ENCODE measurements at places on chromosomes 11 and 22. TPM values are rescaled to one million over a fixed set of nuclear protein-coding genes. Genes with fewer than 3 reads are reported as not detected.

DNA sequence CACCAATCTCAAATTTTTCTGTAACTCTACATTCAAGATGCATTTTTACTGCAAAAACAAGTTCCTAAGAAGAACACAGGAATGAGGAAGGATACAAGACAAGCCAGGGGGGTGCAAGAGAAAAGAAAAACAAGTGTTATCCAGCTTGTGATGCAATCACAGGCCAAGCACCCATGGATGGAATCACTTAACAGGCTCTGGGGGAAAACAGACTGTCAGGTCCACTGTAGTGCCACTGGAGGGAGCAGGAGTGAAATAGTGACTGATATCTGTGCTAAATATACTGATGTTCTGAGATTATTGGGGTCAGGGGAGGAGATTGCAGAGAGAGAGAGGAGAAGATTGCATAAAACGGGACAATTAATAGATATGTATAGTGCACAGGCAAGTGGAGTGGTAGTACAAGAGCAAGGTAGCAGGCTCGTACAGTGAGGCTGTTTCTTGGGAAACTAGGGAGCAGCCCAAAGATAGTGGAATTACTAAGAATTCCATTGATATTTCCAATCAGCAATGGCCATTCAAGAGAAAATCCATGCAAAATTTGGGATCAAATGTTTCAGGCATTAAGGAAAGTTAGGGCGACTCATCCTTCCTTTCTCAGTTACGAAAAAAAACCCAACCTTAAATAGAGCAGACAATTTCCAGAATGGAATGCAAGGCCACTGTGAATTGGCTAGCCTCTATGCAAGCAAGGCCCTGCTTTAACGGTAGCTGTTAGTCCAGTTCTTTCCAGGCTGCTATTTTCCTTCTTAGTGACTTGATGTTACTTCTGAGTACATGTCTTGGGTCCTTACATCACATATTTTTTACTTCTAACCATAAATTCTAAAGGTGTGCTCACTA, 52.2 kb upstream of the CEP126 start:
- DNase-seq, result peak; percentile 61

The NRXN2 gene
- total RNA-seq, result 0.43 TPM

The LDLRAD3 gene
- 28.6 TPM for total RNA-seq

The SLC6A5 gene
- total RNA-seq, result not detected

The MS4A3 gene
- not detected for total RNA-seq

The C11orf97 gene
- total RNA-seq, result not detected

The GLB1L2 gene
- total RNA-seq, result 0.48 TPM

- DNase-seq, result peak; percentile 79
Measured at GRCh38 chr11:63583357-63583677, 20.1 kb upstream of the PLAAT2 start.

DNA sequence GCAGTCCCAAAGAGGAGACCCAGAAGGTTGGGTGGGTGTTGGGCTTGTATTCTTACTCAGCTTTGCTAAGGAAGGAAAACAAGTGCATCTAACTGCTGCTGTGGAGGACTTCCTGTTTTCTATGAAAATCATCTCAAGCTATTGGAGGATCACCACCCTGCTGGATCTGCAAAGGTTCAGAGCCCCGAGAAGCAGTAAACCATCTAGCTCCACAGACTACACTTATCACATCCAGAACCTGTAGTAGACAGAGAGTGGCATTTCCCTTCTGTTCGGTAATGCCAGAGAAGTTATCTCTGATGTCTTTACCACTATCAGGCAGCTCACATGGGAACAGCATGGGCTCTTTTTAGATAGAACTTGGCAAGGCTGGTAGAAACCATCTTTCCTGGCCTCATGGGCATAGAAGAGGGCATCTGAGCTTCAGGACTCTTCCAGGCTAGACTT, 21.7 kb downstream of the KCNJ1 start:
- no peak for DNase-seq

- DNase-seq, result no peak
Measured at GRCh38 chr11:6928916-6929315, 2.7 kb downstream of the ZNF215 start.

GRCh38 chr22:48941033-48941902, 886.4 kb downstream of the BRD1 start:
- DNase-seq, result no peak

The SCGB2A2 gene
- not detected for total RNA-seq

The THOC5 gene
- total RNA-seq, result 115 TPM

- peak; percentile 34 for DNase-seq
Measured at GRCh38 chr11:8389029-8389996, 125.6 kb upstream of the LMO1 start.

GRCh38 chr11:15965562-15966250, 390.6 kb downstream of the SOX6 start:
- DNase-seq, result no peak

The APOA5 gene
- total RNA-seq, result not detected

DNA sequence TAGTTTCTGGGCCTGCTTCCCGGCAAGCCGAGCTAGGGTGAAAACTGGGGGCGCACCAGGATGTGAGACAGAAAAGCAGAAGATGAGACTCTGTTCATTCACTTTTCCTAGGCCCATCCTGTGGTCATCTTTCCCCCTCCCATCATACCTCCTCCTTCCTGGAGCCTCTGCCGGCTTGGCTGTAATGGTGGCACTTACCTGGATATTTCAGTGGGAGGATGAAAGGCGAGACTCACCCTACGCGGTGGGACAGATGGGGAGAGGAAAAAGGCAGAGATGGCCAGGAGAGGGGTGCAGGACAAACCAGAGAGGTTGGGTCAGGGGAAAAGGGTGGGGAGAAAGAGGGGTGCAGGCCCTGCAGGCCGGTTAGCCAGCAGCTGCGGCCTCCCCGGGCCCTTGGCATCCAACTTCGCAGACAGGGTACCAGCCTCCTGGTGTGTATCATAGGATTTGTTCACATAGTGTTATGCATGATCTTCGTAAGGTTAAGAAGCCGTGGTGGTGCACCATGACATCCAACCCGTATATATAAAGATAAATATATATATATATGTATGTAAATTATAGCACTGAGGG, 41.5 kb upstream of the NNMT start:
- no peak for DNase-seq

The MS4A1 gene
- not detected for total RNA-seq

DNA sequence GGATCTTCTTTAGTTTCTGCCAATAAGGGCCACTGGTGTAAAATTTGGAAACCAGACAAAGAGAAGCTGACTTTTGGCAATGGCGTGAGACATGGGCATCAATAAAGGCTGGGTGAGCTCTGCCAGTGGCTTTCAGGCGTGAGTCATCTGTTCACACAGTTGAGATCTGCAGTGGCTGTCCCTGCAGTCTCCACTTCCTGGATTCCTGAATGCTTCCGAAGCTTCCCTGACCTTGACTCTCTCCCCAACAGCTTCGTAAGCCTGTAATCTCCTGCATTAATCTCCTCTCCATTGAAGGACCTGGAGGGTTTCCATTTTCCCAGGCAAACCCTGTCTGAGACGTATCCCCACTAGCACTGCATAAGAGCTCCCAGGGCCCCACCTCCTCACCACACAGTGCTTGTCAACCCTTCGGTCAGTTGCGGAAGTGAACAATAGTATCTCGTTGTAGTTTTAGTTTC, 574.7 kb downstream of the TBC1D22A start:
- DNase-seq, result peak; percentile 36

The TCIRG1 gene
- 21.6 TPM for total RNA-seq

The GAS2L1 gene
- 9.1 TPM for total RNA-seq

- no peak for DNase-seq
Measured at GRCh38 chr11:129694966-129695365, 120.7 kb upstream of the TMEM45B start.

- no peak for DNase-seq
Measured at GRCh38 chr11:25423436-25424199, 908.3 kb upstream of the ANO3 start.

DNA sequence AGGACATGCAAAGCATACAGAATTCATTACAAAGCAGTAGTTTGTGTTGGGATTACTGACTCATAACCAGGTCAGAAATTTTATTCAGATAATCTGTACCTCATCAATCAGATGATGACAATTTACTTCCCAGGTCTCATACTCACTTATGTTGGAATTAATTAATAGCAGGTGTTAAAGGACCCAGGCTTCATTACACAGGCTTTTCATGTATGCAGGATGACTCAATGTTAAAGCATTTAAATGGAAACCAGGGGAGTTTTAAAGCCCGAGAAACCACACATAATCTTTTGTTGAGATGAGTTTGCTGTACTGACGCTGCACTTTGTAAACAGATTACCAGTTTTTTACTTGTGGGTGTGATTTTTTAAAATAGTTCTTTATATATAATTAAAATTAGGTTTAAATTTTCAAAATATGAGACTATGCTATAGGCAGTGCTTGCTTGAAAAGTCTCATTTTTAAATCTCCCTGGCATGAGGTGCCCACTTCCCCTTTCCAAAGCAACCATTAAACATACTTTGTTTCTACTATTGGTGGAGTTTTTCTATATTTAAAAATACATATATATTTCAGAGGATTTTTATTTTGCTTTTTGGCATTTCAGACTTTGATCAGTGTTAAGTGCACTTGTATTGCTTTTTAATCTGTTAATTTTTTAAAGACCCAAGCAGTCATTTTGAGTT, 41.0 kb downstream of the CEP57 start:
- no peak for DNase-seq

The ACR gene
- not detected for total RNA-seq

DNA sequence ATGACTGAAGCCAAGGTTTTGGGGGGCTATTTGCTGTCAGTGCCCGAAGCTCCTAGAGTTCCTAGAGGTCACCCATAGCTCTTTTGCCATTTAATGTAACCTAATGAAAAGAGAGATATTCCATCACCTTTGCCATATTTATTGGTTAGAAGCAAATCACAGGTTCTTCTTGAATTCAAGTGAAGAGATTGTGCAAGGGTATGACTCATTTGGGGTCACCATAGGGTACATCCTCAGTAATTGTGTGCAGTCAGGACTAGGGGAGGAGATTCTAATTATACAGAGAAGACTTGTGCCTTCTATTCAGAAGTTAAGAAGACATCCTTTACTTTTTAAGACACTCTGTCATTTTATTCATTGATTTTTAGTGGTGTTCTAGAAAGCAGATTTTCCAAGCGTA, 6.9 kb upstream of the PRAME start:
- DNase-seq, result no peak

DNA sequence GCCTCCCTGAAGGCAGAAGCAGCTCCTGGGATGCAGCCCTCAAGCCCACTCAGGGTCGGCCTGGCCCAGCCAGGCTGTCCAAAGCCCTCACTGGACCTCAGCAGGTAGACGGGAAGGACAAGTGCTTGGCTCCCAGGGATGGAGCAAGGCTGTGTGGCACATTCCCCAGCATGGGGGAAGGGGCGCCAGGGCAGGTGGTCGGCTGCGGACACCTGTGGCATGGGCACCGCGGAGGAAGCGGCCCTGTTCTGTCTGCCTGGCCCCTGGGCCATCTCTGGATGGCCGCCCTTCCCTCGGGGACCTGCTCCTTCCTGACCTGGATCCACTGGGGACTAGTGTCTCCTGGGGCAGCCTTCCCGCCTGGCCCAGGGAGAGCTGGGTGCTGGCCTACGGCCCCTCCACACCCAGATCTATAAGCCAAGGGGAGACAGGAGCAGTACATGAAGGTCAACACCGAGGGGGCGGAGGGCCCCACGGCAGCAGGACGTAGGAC, 26.0 kb downstream of the CHID1 start:
- DNase-seq, result no peak

The SLC37A2 gene
- 184 TPM for total RNA-seq

DNA sequence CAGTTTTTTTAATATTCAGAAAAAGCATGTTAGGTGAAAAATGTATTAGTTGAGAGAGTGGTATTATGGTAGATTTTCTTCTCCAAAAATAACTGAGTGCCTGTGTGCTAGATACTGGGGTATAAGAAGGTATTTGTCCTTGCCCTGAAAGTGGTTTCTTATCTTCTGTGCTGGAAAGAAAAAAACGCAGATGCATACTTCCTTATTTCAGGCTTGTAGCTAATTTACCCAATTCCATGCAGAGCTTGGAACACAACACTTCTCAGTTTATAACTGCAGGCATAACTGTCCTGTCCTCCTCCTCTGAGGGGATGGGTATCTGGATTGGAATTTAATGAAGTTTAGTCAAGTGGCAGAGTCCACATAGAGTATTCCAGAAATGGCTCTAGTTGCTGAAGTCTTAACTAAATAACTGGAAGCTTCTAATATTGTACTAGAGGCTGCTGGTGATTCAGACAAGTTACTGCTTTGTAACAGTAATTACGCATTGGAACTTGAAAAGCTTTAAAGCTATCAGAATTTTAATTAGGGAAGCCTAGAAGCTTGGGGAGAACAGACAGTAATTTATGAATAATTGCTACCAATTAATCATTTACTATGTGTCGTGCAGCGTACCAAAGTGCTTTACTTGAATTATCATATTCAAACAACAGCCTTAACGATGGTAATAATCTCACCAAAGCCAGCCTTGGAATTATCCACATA, 12.7 kb upstream of the C11orf91 start:
- DNase-seq, result no peak

DNA sequence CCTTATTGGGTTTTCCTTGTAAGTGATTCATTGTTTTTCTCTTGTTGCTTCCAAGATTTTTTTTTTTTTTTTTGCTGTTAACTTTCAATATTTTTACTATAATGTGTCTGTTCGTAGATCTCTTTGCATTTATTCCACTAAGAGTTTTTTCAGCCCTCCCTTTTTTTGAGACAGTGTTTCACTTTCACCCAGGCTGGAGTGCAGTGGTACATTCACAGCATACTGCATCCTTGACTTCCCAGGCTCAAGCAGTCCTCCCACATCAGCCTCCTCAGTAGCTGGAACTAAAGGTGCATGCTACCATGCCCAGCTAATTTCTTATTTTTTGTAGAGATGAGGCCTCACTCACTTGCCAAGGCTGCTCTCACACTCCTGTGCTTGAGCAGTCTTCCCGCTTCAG, 1282.0 kb upstream of the CNTN5 start:
- no peak for DNase-seq

DNA sequence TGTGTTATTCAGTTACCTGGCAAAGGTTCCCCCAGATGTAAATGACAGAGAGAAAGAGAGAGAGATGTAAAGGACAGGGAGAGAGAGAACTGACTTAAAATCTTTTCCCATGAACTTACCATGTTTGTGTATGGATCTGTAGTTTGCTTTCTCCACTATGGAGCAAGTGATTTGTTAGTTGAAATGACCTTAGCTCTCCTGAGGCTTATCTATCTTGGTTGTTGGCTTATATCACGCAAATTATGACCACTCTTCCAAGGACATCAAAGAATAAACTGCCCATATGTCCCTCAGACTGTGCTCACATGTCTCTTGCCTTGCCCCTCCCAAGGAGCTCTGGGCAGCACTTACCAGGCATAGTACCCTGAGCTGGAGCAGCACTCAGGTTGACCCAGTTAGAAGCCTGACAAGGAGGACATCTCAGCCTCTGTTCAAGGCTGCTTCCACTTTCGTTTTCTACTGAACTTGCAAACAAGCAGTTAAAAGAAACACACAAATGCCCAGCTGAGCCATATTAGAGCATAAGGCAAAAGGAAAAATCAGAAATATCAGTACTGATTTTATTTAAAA, 95.3 kb upstream of the RCN1 start:
- peak; percentile 9 for DNase-seq

DNA sequence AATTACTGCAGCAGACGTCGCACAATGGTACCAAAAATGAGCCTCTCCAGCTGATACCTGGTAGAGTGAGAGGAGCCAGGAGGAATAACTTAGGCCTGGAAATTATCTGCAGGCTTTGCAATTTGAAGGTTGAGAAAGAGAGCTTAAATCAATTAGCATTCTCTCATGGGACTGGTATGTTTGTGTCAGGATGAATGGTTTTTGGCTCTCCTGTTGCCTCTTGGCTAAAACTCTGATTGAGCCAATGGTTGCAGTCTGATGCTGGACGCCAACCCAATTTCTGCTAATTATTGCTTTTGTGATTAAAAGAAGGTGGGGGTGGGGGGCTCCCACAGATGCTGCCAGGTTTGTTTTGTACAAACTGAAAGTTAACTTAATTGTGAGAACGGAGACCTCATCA, 12.5 kb upstream of the NELL1 start:
- no peak for DNase-seq

- no peak for DNase-seq
Measured at GRCh38 chr22:32831584-32831983, 30.1 kb downstream of the TIMP3 start.

The COMT gene
- 156 TPM for total RNA-seq
